Kidney epithelial cell (primary cell): ENCODE measurements at places on chromosomes 5 and 9.

GRCh38 chr9:131426545-131426944 is 32.7 kb downstream of the PRRC2B start:
- no peak for DNase-seq

GRCh38 chr5:94857111-94857510 is 238.6 kb downstream of the SLF1 start:
- no peak for DNase-seq

- DNase-seq: no peak
Measured at GRCh38 chr5:78589923-78590322, 58.6 kb downstream of the LHFPL2 start.

GRCh38 chr9:90112788-90113187 is 508.0 kb downstream of the GADD45G start:
- no peak for DNase-seq

DNA sequence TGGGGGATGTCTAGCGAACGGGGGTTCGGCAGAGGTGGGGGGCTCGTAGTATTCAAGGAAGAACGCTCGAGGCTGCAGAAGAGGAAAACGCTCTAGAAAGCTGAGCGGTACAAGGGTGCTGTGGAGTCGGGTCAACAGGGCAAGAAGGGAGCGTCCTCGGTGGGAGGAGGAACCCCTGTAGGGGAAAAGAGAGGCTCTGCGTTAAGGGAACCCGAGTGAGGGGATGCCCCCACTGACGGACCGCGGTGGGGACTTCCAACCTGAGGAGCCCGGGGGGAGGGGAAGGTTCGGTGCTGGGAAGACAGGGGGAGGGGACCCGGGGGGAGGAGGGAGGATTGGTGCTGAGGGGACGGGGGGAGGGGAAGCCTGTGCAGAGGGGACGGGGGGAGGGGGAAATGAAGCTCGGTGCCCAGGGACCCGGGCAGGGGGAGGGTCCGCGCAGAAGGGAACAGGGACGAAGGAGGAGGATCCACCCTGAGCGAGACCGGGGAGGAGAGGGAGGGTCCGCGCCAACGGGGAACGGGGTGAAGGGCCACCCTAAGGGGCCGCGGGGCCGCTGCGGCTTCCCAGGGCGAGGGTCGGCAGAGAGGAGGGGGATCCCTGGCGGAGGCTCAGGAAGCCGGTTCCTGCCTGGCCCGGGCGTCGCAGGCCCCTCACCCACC is 621 bp downstream of the NR6A1 start:
- no peak for DNase-seq
